Muscle of leg (tissue), 16 donors: ENCODE measurements at places on chromosomes 2 and 18. TPM values are rescaled to one million over a fixed set of nuclear protein-coding genes. Genes with fewer than 3 reads are reported as not detected.

The ADD2 gene
- 0.98 TPM for total RNA-seq

GRCh38 chr2:63225964-63226686 lies 175.5 kb downstream of the OTX1 start:
- H3K27me3 ChIP-seq = no peaks in the 10 kb centered on the region
- DNase-seq = no peak
- H3K36me3 ChIP-seq = no peaks in the 10 kb centered on the region
- no peak overlapping the region for H3K27ac ChIP-seq

The IGFBP5 gene
- total RNA-seq = 461 TPM

DNA sequence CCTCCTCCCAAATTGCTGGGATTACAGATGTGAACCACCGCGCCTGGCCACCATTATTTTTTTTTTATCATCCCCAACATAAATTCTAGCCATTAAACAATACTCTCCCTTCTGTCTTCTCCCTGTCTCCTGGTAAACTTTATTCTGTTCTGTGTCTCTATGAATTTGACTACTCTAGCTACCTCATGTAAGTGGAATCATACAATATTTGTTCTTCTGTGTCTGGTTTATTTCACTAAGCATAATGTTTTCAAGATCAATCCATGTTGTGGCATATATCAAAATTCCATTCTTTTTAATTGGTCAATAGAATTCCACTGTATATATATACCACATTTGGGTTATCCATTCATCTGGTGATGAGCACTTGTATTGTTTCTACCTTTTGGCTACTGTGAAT lies 71.6 kb downstream of the MCFD2 start:
- no peaks in the 10 kb centered on the region for H3K36me3 ChIP-seq
- DNase-seq = no peak
- no peak overlapping the region for H3K4me3 ChIP-seq
- peaks cover 1% of the 10 kb centered on the region for H3K27me3 ChIP-seq

- H3K27me3 ChIP-seq = peaks cover 3% of the 10 kb centered on the region
- H3K36me3 ChIP-seq = no peaks in the 10 kb centered on the region
- no peak overlapping the region for H3K27ac ChIP-seq
Observed at GRCh38 chr2:234308813-234309195, 188.1 kb downstream of the ARL4C start.

DNA sequence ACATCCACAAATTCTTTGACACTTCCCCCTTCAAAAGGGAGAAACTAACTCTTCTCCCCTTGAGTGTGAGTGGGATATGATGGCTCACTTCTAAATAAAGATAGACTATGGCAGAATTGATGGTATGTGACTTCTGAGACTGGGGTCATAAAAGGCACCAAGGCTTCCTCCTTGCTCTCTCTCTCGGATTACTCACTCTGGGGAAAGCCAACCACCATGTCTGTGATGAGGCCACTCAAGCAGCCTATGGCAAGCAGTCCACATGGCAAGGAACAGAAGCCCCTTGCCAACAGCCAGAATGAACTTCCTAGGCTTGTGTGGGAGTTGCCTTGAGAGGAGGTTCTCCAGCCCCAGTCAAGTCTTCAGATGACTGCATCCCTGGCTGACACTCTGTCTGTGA lies 43.6 kb downstream of the KIAA2012 start:
- peaks cover 23% of the 10 kb centered on the region for H3K4me1 ChIP-seq
- no peak overlapping the region for H3K27ac ChIP-seq
- no peak for DNase-seq
- no peak overlapping the region for H3K4me3 ChIP-seq

The CERS6 gene
- total RNA-seq = 37.3 TPM

GRCh38 chr18:21456428-21457178 lies 143.9 kb downstream of the ESCO1 start:
- DNase-seq = no peak
- H3K4me1 ChIP-seq = peaks cover 24% of the 10 kb centered on the region
- no peaks in the 10 kb centered on the region for H3K27me3 ChIP-seq
- no peak overlapping the region for H3K4me3 ChIP-seq

DNA sequence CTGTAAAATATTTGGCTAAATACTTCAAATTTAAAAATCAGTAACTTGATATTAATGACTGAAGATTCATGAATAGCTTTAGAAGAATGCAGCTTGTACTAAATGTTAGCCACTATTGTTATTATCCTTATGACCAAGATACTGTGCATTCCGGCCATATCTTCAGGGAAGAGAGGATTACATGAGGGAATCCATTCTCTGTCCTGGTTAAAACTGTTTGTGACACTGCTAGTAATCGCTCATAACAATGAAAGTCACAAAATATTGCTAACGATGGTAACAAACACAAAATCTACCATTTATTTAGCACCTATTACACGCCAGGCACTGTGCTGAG lies 217.7 kb downstream of the PRKCE start:
- peaks cover 17% of the 10 kb centered on the region for H3K4me1 ChIP-seq
- no peaks in the 10 kb centered on the region for H3K27me3 ChIP-seq
- H3K36me3 ChIP-seq = no peaks in the 10 kb centered on the region
- no peak overlapping the region for H3K4me3 ChIP-seq
- H3K27ac ChIP-seq = no peak overlapping the region

DNA sequence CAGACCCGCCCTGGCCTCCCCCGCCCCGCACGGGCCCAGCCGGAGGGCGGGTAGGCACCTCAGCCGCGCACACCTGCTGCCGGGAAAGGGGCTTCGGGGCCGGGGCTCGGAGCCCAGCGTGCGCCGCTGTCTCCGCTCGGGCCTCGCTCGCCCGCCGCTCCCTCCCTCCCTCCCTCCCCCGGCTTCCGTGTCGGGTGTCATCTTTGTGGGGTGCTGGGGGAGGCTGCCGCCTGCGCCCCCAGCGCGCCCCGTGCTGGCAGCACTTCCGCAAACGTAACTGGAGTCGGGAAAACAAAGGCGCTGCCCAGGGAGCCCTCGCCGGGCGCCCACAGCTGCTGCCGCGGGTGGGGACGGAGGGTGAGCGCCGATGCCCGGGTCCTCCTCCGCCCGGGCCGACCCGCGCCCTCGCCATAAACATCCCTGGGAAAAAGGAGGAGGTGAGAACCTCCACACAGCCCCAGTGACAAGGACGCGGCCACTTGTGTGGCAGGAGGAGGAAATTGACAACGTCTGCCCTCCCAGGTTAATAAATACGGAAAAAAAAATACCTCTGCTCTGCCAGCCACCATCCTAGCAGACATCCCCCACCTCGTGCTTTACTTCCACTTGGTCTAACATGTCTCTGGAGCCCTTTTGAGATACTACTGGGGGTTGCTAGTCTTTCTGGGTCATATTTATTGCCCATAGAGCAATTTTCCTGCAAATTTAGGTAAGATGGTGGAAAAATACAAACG lies 550 bp downstream of the MFSD6 start:
- no peaks in the 10 kb centered on the region for H3K36me3 ChIP-seq
- peak; percentile 48 for DNase-seq
- peak overlapping the region; percentile 57 for H3K4me3 ChIP-seq
- H3K4me1 ChIP-seq = peaks cover 9% of the 10 kb centered on the region
- peak overlapping the region; percentile 38 for H3K27ac ChIP-seq

The MEP1B gene
- total RNA-seq = 0.18 TPM

DNA sequence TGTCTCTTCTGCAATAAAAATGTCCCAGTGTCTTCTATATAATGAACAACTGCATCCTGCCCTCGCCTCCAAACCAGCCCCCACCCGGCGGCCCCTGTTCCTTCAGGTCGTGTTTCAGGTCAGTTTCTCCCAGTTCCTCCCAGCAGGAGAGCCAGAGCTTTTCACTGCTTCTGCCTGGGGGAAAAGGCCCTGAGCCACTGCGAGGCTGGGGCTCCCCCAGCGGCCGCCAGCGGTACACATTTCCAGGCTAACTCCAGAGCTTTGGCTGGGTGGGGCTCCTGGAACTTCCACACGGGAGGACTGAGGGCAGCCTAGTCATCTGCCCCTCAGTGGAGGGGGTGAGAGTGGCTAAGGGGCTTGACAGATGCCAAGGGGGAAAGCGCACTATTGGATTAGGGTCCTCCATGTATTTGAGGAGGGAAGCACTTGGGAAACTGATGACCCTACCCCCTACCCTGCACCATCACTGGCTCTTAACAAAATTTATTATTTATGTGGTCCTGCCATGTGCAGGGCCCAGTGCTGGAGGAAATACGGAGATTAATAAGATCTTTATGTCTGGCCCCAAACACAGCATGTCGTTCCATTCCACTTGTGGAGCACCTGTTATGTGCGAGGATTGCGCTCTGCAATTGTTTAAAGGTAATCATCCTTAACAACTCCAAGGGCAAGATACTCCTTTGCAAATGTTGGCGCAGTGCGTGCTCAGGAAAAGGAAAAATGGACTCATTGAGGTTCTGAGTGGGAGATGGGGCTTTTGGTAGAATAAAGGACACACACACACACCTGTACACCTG lies 17.3 kb upstream of the CYS1 start:
- H3K36me3 ChIP-seq = no peaks in the 10 kb centered on the region
- no peak overlapping the region for H3K4me3 ChIP-seq
- peaks cover 27% of the 10 kb centered on the region for H3K27me3 ChIP-seq
- peaks cover 6% of the 10 kb centered on the region for H3K4me1 ChIP-seq
- H3K27ac ChIP-seq = no peak overlapping the region

- H3K27ac ChIP-seq = peak overlapping the region; percentile 95
- DNase-seq = peak; percentile 89
- H3K4me1 ChIP-seq = peaks cover 8% of the 10 kb centered on the region
- no peaks in the 10 kb centered on the region for H3K27me3 ChIP-seq
- H3K4me3 ChIP-seq = peak overlapping the region; percentile 96
Observed at GRCh38 chr2:229921101-229921891, 513 bp downstream of the TRIP12 start.

DNA sequence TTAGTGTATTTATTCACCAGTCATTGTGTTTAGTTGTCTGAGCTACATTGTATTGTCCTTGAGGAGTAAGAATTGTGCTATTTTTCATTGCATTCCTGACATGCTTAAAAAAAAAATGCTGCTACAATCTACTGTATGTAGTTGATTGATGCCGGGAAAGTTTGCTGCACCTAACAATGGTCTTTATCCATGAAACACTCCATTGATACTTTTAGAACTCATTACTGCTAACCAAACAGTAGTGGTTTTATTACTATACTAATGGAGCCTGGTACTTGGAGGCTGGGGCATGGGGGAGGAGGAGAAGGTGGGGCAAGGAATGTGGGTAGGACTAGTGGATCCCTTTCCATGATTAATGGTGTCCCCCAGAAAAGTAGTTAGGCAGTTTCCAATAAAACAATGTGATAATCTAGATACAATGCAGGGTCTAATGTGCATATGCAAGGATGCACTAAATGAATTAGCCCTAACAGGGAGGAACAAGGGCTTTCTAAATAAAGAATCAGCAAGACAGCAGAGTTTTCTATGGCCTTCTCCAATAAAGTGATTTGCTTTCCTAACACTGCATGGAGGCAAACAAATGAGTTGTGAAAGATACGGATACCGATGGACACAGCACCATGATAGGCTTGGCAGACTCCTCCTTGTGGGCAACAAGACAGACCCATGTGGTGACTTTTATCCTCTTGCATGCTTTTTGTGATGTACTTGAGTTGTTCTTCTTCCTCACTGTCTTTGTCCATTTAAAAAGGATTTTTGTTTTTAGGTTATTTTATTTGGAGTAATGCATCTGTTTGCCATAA lies 78.5 kb downstream of the FMNL2 start:
- no peaks in the 10 kb centered on the region for H3K4me1 ChIP-seq
- no peak overlapping the region for H3K27ac ChIP-seq
- DNase-seq = no peak
- no peak overlapping the region for H3K4me3 ChIP-seq
- peaks cover 2% of the 10 kb centered on the region for H3K36me3 ChIP-seq

DNA sequence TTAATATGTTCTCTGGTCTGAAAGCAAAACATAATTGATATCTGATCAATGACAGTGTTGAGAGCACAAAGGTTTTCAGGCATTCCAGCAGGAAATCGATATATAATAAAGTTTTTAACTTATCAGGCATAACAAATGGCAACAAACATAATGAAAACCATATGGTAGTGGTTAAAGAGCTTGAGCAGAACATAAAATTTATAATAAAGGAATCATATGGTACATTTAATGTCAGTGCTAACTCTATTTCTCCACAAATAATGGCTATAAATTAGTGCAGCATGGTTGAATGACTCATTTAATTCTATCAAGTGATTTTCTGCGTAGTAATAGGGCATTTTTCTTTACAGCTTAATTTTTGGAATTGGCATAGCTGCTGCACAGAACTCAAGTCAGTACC lies 306.2 kb downstream of the FSIP2 start:
- H3K36me3 ChIP-seq = no peaks in the 10 kb centered on the region
- DNase-seq = peak; percentile 23
- H3K27ac ChIP-seq = no peak overlapping the region
- no peak overlapping the region for H3K4me3 ChIP-seq
- H3K27me3 ChIP-seq = no peaks in the 10 kb centered on the region

DNA sequence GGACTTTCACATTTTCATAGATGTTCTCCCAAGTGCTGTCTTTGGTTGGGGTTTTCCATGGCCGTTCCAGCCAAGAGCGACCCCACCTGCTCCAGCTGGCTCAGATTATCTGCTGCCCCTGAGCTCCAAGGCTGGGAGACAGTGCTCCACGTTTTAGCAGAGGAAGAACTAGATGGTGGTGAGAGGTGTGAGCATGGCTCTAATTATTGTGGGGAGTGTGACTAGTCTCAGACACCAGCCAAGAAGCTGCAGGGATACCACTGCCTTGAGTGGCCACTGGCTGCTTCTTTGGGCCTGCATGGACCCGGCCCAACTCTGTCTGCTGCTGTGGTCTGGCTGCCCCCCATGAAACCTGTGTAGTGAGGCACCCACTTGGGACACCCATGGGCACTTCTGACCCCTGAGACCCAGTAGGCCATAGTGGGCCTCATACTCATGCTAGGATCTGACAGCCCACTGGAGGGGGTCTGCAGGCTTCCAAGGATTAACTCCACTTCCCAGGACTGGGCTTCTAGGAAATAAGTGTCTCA lies 2.8 kb upstream of the NCL start:
- peak; percentile 15 for DNase-seq
- peaks cover 34% of the 10 kb centered on the region for H3K4me1 ChIP-seq
- H3K27ac ChIP-seq = peak overlapping the region; percentile 88
- no peaks in the 10 kb centered on the region for H3K27me3 ChIP-seq

DNA sequence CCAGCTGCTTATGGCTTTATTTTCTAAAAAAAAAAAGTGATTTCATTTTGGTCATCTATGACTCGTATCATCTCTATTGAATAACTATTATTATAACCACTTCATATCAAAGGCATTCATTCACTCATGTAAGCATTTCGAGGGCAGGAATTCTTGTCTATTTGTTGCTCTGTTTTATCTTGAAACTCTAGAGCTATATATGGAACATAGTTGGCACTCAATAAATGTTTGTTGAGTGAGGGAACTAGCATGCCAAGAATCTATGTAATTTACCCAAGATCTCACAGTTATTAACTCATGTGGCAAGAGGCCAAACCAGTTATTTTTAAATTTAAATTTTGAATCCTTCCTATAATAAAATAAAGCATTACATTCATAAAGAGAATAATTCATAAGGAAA lies 470.1 kb downstream of the TMX3 start:
- H3K4me1 ChIP-seq = no peaks in the 10 kb centered on the region
- no peak for DNase-seq
- no peak overlapping the region for H3K27ac ChIP-seq
- no peaks in the 10 kb centered on the region for H3K27me3 ChIP-seq
- no peak overlapping the region for H3K4me3 ChIP-seq

GRCh38 chr18:27564066-27564465 lies 379.0 kb upstream of the CHST9 start:
- H3K36me3 ChIP-seq = no peaks in the 10 kb centered on the region
- H3K27ac ChIP-seq = no peak overlapping the region
- DNase-seq = peak; percentile 55
- peaks cover 2% of the 10 kb centered on the region for H3K4me1 ChIP-seq
- no peaks in the 10 kb centered on the region for H3K27me3 ChIP-seq
